ENCODE measurements at places on chromosomes 7 and 10.

DNA sequence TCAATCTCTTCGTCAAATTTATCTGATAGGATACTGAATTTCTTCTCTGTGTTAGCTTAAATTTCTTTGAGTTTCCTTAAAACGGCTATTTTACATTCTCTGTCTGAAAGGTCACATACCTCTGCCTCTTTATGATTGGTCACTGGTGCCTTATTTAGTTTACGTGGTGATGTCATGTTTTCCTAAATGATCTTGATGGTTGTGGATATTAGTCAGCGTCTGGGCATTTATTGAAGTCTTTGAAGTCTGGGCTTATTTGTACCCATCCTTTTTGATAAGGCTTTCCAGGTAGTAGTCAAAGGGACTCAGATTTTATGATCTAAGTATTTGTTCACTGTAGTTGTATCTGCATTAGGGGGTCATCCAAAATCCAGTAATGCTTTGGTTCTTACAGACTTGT lies 1407.5 kb upstream of the LRRTM3 start:
- no peak for DNase-seq

DNA sequence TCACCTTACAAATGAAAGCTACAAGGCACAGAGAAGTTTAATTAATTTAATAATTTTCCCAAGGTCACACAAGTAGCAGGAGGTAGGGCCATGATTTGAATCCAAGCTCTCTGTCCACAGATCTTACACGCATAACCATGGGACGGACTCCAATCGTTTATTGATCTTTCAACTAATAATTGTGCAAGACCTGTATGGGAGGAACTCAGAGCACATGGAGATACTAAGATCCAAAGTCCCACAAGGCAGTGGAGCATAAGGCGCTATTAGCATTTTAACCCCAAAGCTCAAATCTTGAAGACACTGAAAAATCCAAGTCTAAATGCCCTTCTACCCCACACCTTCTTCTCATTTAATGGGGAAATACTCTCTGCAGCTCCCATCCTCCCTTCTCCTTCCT lies 143.5 kb downstream of the FGFR2 start:
- DNase-seq: no peak

DNA sequence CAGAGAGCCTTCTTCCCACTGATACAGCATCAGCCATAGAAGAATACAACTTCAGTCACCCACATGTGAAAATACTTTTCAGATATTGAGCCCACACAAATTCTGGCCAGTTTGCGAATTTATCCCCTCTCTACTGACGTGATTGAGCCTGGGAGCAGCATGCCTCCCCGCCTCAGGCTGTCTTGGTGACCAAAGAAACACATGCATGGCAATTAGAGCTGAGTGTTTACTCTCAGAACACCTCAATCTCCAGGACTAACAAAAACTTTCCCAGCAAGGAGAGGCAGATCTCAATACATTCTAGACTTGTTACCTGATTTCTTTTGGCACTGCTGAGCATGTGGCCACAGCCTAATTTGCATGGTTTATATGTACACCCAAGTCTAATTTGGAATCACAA lies 122.5 kb downstream of the TMEM26 start:
- DNase-seq: no peak

- DNase-seq: no peak
These were observed 500.9 kb downstream of the NEBL start for GRCh38 chr10:20396205-20396604.

DNA sequence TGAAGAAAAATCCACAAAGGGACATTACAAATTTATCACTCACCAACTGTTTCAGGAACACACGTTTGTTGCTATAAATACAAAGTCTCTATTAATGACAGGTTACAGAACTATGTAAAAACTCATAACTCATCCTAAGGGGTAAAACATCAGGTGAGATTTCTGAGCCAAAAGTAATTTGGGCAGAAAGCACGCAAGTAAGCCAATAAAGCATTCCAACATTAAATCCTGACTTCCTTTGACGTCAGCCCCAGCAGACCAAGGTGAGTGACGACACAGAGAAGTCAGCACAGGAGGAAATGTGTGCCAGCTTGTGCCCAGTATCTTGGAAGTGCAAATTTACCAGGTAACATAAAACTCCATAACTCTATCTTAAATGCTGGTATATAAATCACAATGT lies 45.7 kb downstream of the IMMP2L start:
- no peak for DNase-seq

GRCh38 chr7:80783678-80784327 lies 135.0 kb downstream of the SEMA3C start:
- DNase-seq: no peak

DNA sequence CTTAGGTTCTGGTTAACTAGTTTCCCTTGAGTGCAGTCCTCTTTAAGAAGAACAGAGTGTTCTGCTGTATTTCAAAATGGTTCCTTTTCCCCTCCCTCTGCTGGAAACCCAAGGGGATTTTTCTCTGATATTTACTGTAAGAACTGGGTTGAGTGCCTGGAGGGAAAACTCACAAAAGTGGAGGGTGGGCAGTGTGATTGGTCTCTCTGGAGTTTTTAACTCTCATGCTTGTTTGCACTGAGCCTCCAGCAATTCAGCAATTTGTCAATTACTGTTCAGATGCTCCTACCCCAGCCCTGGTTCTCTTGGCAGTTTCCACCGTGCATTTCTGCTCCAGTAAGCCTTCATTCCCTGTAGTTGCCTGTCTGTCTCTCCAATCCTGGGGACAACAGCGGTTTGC lies 273.4 kb upstream of the SORCS1 start:
- no peak for DNase-seq

DNA sequence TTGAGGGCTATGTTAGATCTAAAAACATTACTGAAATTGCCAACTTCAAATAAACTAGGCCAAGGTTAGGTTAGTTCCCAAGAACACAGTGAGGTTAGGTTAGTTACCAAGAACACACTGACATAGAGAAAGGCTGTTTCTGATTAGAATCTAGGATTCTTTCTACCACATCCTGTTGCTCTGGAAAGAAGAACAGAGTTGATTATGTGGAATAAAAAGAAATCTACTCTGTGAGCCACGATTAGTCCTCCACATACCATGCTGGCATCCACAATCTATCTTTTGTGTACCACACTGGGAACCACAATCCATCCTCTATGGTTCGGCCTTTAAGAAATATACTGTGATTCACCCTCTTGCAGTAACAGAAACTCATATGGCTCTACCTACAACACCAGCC lies 91.4 kb downstream of the LRRTM3 start:
- DNase-seq: no peak

Measured in left forelimb (tissue), 1 donor.